ENCODE measurements at places on chromosomes 7 and 10.
A peak's percentile ranks its signal among the peaks of the same experiment; 100 is the strongest.

- no peak for DNase-seq
Measured at GRCh38 chr10:83545901-83546391, 593.4 kb upstream of the GHITM start.

DNA sequence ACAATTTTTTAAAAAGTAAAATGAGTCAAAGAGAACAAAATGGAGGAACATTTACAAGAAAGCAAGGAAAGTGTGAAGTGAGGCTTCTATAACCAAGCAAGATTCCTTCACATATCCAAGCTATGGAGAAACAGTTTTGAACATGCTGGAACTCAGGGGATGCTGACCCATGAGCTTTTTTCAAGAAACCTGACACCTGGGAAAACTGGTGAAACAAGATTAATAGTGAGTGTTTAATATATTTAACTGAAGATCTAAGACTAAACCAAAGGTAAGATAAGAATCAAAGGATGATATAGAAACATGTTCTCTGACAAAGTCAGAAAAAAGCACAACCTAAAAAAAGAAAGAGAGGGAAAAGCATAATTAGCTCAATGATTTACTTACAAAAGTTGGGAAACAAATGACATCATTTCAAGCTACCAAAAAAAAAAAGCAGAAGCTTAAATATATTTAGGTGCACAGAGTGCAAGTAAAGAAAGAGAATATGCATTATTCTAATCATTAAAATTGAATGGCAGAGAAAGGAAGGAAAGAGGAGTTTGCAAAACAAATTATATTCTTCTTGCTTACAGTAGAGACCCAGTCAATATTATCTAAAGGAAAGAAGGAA lies 24.9 kb downstream of the C7orf25 start:
- no peak for DNase-seq

- no peak for DNase-seq
Measured at GRCh38 chr10:132548869-132549268, 11.3 kb downstream of the INPP5A start.

DNA sequence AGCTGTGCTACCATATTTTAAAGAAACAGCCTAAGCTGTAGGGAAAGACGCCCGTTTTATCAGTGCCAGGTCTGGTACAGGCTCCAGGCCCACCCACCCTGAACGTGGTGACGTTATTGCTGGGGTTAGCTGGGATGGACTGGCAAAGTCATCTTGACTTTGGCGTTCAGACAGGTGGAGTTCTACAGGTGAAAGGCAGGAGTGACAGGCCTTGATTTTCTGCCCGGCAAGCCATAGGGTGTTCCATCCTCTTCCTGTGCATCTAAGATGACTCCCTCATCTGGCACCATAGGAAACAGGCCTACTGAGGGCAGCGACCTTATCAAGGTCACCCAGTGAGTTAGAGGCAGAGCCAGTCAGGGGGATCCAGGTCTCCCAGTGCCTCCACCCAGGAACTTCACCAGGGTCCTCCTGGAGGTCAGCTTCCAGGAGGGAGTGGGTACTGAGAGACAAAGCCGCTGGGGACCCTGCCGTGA lies 41.6 kb downstream of the HK1 start:
- DNase-seq, result no peak

- DNase-seq, result peak; percentile 75
Measured at GRCh38 chr10:17023386-17024298, 106.0 kb downstream of the CUBN start.

DNA sequence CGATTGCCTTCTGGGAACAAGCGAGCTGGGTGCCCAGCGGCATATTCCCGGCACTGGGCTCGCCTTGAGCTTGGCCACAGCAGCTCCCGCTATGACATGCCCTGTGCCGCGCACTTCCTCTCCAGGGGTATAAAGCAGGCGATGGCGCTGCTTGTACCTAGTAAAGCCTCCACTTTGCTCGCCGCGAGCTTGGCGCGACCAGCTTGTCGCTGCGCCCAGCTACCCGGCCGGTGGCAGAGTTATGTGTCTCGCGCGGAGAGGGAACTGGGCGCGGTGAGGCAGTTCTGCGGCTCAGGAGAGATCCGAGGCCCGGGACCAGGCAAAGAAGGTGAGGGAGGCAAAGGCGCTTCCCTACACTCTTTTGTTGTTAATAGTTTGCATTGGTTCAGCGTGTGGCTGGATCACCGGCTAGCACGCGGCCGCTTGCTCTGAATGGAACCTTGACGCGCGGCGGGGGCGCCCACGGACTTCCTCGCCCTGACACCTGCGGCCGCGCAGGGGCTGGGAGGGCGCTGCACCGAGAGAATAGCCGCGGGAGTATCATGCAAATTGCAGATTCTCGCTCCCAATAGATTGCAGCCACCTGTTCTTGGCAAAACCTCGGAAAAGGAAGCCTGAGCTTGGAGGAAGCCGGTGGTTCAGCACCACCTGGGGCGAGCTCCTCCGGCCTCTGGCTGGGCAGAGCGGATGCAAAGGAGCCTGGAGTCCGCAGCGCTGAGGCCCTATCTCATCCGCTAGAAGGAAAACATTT lies 3.0 kb upstream of the BUB3 start:
- no peak for DNase-seq

- no peak for DNase-seq
Measured at GRCh38 chr7:133419041-133419440, 166.2 kb downstream of the EXOC4 start.

DNA sequence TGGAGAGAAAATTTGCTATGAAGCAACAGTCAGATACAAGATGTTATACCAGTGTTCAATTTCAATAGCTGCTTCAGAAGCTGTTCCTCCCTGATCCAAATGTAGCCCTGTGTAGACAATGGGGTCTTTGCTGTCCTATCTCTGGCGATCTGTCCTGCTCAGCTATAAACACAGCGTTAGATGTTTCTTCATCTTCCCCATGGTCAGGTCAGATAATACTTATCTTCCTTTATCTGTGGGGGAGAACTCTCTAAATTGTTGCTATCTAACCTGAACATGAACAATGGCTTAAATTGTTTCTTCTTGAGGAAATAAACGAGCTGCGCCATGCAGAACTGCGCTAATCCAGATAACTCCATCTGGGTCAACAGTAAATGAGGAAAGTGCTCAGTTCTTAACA lies 15.6 kb upstream of the KIAA1217 start:
- no peak for DNase-seq

DNA sequence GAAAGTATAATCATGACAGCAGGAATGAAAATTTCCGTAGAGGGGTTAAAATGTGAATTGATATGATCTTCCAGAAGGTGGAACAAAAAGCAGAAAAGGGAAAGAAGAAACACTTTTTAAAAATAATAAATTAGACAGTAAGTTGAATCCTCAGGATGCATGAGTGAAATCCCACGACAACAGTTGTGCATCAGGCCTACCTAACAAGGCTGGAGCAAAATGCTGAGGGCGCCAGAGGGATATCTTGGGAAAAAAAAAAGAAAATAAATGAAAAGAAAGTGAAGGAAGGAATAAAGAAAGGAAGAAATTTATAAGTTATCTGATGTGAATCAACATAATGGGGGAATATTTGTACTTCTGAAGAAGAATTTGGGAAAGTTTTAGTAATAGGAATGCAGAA lies 13.0 kb upstream of the HUS1 start:
- DNase-seq, result no peak

- no peak for DNase-seq
Measured at GRCh38 chr10:30103595-30104320, 44.4 kb upstream of the JCAD start.

DNA sequence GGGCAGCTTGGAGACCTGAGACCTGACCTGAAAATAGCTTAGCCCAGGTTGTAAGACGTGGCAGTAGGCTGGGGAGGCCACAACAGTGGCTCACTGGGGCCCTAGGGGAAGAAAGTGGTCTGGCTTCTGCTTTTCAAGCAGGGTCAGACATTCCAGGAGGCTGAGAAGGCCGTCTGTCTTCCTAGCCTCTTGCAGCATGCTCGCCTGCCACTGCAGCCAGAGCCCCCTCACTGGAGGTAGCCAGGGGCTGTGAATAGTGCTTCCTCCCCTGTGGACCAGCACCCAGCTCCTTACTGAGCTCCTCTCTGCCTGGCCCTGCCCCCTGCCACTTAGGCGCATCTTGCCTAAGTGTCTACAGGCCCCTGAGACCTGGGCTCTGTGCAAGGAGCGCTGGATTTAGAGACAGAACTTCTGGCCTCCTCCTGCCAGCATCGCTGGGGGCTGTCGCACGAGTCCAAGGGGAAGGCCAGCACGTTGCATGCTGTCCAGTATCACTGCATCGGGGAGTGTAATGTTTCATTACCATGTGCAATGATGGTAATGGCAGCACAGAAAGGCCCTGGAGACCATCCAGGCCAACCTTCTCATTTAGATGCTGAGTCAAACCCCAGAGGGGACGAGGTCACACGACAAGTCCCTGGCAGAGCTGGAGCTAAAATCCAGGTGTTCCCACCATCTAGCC lies 12.7 kb downstream of the ZMIZ1 start:
- DNase-seq, result no peak

DNA sequence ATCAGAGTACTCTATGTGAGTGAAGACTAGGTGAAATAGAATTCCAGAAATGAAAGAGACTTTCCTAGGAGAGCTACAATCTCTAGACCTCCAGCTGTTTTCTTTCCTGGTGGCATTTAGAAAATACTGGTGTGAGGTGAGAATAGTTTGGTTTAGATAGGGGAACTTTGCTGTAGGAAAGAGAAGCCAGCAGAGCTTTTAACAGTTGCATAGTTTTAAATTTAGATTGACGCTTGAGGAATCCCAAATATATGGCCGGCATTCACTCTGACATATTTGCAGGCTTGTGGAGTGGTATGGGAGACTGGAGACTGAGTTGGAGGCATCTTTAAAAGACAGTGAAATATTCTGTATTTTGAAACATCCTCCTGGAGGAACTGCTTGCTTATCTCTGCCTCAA lies 94.3 kb upstream of the ETV1 start:
- DNase-seq, result no peak

- DNase-seq, result no peak
Measured at GRCh38 chr10:23106331-23107072, 11.1 kb downstream of the MSRB2 start.

- DNase-seq, result peak; percentile 71
Measured at GRCh38 chr7:17234398-17235031, 63.9 kb upstream of the AHR start.

DNA sequence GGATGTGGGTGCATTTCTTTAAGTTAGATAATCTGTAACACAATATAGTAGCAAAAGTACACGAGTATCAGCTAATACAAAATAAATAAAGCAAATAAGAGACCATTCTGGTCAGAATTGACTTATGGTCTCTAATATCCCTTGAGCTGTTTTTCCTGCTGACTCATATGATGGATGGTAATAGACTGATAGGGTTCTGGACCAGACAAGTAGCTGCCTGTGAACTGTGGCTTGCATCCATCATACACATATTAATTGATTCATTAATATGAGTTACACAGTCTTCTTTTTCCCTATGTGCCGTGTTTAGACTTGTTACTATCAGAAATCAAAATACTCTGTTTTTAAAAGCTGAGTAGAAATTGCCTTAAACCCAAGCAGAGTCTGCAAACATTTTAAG lies 762.8 kb downstream of the GATA3 start:
- no peak for DNase-seq

DNA sequence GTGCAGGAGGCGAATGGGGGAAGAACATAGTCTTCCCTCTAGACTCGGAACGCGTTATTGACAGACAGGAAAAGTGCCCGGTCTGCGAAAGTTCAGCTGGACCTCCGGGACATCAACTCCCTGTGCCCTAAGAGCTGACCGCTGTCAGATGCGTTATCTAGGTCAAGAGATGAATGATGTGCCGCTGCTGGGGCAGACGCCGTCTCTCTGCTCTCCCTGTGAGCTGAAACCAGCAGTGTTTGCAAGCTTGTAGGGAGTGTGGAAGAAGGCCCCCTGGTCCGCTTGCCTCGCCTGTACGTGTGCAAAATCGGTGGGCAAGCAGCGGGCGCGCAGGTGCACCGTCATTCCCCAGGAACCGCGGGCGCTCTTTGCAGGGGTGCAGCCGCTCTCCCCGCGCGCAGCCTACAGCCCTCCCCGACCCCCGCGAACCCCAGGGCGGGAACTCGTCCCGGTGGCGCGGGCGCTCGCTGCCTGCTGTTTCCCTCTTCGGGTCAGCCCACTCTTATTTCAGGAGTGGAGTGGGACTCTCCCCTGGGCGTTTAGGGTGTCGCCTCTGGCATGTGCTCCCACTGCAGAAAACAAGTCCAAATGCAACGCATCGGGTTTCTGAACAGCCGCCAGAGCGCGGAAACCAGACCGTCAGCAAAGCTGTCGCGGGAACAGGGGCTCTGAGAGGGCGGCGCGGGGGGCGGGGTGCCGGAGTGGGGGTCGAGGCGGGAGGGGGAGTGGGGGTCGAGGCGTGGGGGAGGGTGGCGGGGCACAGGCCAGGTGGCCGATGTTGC lies 1.8 kb upstream of the PFKFB3 start:
- no peak for DNase-seq

DNA sequence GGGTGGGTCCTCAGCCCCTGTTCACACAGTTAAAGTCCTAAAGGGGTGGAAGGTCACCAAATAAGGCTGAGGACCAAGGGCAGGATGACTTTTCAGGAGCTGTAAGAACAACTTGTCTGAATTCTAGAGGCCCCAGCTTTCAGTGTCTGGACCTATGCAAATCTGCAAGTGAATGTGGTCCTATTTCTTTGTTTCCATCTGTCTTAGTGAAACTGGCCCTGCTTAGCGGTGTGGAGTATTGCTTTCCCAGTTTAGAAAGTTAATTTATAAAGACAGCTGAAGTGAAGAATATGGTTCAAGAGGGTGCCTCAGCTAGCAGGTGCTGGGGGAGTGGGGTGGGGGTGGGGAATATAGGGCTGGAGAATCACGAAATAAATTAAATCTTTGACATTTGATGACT lies 40.1 kb downstream of the HHEX start:
- DNase-seq, result no peak

- DNase-seq, result no peak
Measured at GRCh38 chr10:14601326-14601725, 173.4 kb downstream of the FAM107B start.

DNA sequence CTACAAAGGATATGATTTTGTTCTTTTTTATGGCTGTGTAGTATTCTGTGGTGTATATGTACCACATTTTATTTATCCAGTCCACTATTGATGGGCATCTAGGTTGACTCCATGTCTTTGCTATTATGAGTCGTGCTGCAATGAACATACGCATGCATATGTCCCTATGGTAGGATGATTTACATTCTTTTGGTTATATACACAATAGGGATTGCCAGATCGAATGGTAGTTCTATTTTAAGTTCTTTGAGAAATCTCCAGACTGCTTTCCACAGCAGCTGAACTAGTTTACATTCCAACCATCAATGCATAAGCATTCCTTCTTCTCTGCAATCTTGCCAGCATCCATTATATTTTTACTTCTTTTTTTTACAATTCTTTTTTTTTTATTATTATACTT lies 35.6 kb upstream of the FAM13C start:
- DNase-seq, result no peak

DNA sequence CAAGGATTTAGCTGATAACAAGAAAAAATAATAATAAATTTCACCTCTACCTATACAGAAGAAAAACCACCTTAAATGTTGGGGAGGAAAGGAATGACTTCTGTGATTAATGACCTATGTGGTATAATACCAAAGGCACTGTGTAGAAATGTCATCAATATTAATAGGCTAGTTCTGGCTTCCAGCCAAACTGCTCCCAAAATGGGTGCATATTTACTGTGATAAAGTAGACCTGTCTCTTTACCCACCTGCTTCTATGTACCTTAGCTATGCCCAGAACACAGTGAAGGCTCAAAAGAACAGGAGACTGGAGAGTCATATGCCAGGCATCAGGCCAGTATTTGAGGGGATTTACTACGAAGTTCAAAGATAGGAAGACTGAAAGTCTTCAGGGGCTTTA lies 76.0 kb downstream of the ATE1 start:
- DNase-seq, result no peak

GRCh38 chr7:154748089-154748786 lies 254.7 kb downstream of the PAXIP1 start:
- no peak for DNase-seq

- no peak for DNase-seq
Measured at GRCh38 chr7:69403169-69403568, 195.1 kb upstream of the AUTS2 start.
